Activated naive CD8-positive, alpha-beta T cell treated with anti-CD3 and anti-CD28 coated beads, Interleukin-2, amount 10 ng/mL, durations not matched to agents 7 days and 5 days (primary cell): ENCODE measurements at places on chromosomes 1 and 21. TPM values are rescaled to one million over a fixed set of nuclear protein-coding genes. Genes with fewer than 3 reads are reported as not detected.

PPM1J gene
- total RNA-seq, result 0.25 TPM

FLG gene
- not detected for total RNA-seq

ASH1L gene
- 62.3 TPM for total RNA-seq

PTPN7 gene
- total RNA-seq, result 172 TPM

CHIA gene
- not detected for total RNA-seq

RGS1 gene
- 15.3 TPM for total RNA-seq

DNA sequence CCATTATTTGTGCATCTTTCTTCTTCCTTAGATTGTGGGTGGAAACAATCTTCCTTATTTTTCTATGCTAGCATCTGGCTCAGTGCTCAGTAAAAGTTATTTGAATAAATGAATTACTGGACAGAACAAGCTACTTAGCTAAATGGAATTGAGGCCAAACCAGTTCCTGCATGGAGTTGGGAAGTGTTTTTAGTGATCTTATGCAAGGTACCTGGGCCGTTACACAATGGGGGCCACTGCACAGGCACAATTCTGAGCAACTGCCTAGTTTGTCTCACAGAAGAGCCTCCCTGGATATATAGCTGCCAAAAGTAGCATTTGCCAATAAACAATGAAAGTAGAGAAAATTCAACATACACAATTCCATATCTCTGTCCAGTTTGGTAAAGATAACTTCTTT is 27.0 kb upstream of the SERBP1 start:
- no peak for DNase-seq
- no peak overlapping the region for H3K4me3 ChIP-seq
- H3K27me3 ChIP-seq, result peaks cover 7% of the 10 kb centered on the region
- no peaks in the 10 kb centered on the region for H3K36me3 ChIP-seq
- H3K4me1 ChIP-seq, result peaks cover 2% of the 10 kb centered on the region
- H3K27ac ChIP-seq, result no peak overlapping the region

- no peak for DNase-seq
- no peak overlapping the region for H3K4me3 ChIP-seq
Measured at GRCh38 chr21:26593800-26594199, 20.7 kb upstream of the CYYR1 start.

- no peak for DNase-seq
- H3K27ac ChIP-seq, result no peak overlapping the region
- no peak overlapping the region for H3K4me3 ChIP-seq
- peaks cover 5% of the 10 kb centered on the region for H3K36me3 ChIP-seq
- H3K4me1 ChIP-seq, result peaks cover 10% of the 10 kb centered on the region
Measured at GRCh38 chr1:154186852-154187501, 4.9 kb downstream of the TPM3 start.

GRCh38 chr1:16458831-16459230 is 18.3 kb downstream of the NECAP2 start:
- peaks cover 2% of the 10 kb centered on the region for H3K4me1 ChIP-seq
- no peaks in the 10 kb centered on the region for H3K27me3 ChIP-seq
- H3K27ac ChIP-seq, result no peak overlapping the region
- peak; percentile 16 for DNase-seq
- H3K36me3 ChIP-seq, result peaks cover 30% of the 10 kb centered on the region
- no peak overlapping the region for H3K4me3 ChIP-seq

- H3K4me1 ChIP-seq, result no peaks in the 10 kb centered on the region
- DNase-seq, result no peak
- H3K36me3 ChIP-seq, result no peaks in the 10 kb centered on the region
- H3K27ac ChIP-seq, result no peak overlapping the region
- no peak overlapping the region for H3K4me3 ChIP-seq
Measured at GRCh38 chr1:57908147-57908890, 484.5 kb upstream of the DAB1 start.

DNA sequence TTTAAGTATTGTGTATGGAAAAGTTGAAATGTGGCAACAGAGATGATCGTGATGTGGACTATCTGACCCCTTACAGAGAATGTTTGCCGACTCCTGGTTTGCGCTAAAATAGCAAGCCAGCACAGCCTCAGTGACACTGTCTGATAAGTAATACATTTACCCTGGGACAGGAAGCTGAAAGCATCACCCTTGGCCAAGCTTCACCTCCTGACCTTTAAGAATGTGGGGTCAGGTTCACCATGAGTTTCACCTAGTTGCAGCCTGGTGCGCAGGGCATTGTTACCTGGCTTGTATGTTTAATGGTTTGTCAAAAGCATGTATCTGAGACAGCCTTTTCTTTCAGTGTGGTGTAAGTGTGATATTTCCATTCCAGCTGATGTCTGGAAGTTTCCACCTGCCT is 29.2 kb downstream of the TRAF5 start:
- no peak overlapping the region for H3K4me3 ChIP-seq
- H3K4me1 ChIP-seq, result peaks cover 33% of the 10 kb centered on the region
- H3K27me3 ChIP-seq, result no peaks in the 10 kb centered on the region
- no peak overlapping the region for H3K27ac ChIP-seq

DNA sequence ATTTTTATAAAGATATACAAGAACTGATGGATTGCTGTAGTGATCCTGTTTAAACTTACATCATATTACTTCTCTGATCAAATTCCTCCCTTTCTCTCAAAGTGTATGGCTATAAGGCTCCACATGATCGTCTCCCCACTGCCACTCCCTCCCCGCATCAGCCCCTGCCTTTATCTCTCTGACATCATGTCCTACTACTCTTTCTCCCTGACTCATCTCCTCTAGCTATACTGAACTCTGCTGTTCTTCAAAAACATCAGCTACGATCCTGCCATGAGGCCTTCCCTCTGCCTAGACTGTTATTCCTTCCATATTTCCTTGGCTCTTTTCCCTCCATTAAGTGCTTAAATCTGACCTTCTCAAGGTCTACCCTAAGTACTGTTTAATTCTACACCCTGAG is 22.8 kb downstream of the HFM1 start:
- no peaks in the 10 kb centered on the region for H3K36me3 ChIP-seq
- no peak overlapping the region for H3K4me3 ChIP-seq
- no peak overlapping the region for H3K27ac ChIP-seq
- peaks cover 12% of the 10 kb centered on the region for H3K27me3 ChIP-seq
- no peaks in the 10 kb centered on the region for H3K4me1 ChIP-seq

DNA sequence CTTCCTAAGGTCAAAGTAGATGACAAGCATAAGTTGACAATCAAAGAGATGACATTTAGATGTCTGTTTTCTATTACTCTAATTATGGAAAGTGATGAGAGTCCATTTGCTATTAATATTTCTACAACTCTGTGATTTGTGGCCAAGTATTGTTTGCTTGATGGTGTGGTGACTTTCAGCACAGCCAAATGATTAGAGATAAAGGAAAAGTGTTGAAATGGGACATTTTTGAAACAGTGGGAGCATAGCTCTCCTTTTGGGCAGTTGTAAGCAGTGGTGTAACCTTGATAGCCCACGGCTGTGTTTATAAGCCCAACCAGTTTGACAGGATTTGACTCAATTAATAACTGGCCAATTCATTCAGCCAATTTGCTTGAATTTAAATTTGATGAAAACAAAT is 31.6 kb downstream of the ZC3H11B start:
- no peaks in the 10 kb centered on the region for H3K36me3 ChIP-seq
- DNase-seq, result no peak
- no peak overlapping the region for H3K27ac ChIP-seq
- no peaks in the 10 kb centered on the region for H3K27me3 ChIP-seq
- H3K4me1 ChIP-seq, result peaks cover 2% of the 10 kb centered on the region
- no peak overlapping the region for H3K4me3 ChIP-seq

DNA sequence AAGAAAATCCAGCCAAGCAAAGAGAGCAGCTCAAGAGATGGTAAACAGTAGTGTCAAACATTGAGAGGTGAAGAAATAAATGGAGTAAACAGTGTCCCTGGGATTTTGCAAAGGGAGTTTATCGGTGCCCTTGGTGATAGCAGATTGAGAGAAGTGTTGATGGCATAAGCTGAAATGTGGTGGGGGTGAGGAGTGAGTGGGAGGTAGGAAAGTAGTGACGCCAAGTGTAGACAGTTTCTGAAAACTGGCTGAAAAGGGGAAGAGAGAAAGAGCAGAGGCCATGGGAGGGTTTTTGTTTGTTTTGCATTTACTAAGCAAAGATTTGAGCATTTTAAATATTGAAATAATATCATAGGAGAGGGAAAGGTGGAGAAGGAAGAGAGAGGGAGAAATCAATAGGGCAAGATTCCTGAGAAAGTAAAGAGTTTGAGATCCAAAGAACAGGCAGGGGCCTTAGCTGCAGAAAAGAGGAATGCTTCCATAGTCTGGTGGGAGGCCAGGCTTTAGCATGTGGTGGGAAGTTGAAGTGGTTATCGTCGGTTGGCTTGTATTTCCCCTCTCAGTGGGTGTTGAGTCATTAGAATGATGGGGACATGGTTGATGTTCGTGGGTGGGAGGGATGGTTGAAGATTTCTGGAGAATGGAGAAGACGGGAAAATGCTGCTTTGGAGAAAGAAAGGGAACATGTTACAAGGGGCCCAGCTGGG is 26.8 kb upstream of the RASAL2 start:
- H3K27me3 ChIP-seq, result no peaks in the 10 kb centered on the region
- DNase-seq, result no peak
- H3K36me3 ChIP-seq, result no peaks in the 10 kb centered on the region
- no peak overlapping the region for H3K27ac ChIP-seq

- no peak overlapping the region for H3K4me3 ChIP-seq
- peaks cover 11% of the 10 kb centered on the region for H3K36me3 ChIP-seq
- H3K27me3 ChIP-seq, result no peaks in the 10 kb centered on the region
- DNase-seq, result no peak
- H3K4me1 ChIP-seq, result peaks cover 3% of the 10 kb centered on the region
Measured at GRCh38 chr1:21238141-21238800, 52.0 kb downstream of the ECE1 start.

DNA sequence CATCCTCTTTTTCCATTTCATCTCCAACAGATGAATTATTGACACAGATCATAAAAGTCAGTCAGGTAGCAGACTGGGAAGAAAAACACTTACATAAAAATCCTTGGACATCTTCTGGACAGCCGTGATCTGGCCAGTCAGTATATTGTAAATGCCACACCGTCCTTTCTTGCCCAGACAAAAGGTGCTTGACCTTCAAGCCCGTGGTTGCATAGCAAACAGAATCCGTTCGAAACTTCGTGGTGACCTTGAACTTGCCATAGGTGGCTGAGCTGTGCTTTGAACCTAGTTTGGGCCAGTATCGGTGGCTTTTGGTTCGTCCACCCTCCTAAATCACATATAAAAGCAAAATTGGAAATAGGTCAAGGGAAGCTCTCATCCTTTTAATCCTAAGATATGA is 88.4 kb downstream of the SMYD2 start:
- no peak overlapping the region for H3K27ac ChIP-seq
- H3K4me1 ChIP-seq, result no peaks in the 10 kb centered on the region
- no peak overlapping the region for H3K4me3 ChIP-seq
- no peak for DNase-seq
- peaks cover 13% of the 10 kb centered on the region for H3K27me3 ChIP-seq

DNA sequence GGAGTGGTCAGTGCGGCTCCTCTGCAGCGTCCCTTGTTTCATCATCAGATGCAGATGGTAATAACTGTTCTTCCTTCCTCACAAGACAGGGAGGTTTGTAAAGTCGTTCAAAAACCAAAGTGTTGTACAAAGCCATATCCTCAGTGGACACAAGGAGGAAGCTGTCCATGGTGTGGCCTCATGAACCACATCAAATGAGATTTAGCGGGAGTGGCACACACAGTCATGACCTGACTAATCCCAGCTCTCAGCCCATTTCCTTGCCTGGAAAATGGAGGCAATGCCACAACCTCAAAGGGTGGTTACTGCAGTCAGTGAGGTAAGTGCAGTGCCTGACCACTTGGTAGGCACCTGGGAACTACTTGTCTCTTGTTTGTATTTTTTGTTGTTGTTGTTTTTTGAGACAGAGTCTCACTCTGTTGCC is 13.4 kb downstream of the ENTREP3 start:
- peak overlapping the region; percentile 95 for H3K27ac ChIP-seq
- peaks cover 49% of the 10 kb centered on the region for H3K4me1 ChIP-seq
- peak overlapping the region; percentile 85 for H3K4me3 ChIP-seq
- H3K36me3 ChIP-seq, result peaks cover 10% of the 10 kb centered on the region

DNA sequence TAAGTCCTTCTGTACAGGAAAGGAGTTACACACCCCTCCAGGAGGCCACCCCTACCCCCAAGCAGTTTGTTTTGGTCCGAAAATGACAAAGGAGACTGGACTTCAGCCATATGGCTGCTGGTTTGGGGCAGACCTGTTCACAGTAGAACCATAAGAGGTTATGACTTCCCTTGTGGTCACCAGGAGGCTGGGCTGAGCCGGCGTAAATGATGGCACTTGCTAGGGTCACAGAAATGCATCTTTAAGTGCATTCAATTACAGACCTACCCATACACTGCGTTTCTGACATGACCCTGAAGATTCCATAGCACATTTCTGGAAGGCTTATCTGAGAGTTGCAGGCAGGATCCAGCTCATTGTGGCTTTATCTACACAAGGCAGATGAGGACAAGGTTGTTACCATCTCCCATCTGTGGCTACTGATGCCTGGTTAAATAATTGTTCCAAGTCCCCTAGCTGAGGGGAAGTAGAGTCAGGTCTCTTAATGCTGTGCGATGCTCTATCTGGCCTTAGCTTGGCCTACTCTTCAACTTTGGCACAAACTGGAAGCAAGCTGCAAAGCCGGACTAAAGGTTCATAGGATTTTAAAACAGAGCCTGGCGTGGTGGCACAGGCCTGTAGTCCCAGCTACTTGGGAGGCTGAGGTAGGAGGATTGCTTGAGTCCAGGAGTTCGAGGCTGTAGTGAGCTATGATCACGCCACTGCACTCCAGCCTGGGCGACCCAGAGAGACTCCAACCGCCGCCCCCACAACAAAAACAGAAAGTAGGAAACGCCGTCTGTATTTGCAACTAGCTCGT is 1.7 kb upstream of the TRIM67 start:
- H3K27me3 ChIP-seq, result peaks cover 61% of the 10 kb centered on the region
- H3K4me1 ChIP-seq, result peaks cover 4% of the 10 kb centered on the region
- no peak overlapping the region for H3K4me3 ChIP-seq

DNA sequence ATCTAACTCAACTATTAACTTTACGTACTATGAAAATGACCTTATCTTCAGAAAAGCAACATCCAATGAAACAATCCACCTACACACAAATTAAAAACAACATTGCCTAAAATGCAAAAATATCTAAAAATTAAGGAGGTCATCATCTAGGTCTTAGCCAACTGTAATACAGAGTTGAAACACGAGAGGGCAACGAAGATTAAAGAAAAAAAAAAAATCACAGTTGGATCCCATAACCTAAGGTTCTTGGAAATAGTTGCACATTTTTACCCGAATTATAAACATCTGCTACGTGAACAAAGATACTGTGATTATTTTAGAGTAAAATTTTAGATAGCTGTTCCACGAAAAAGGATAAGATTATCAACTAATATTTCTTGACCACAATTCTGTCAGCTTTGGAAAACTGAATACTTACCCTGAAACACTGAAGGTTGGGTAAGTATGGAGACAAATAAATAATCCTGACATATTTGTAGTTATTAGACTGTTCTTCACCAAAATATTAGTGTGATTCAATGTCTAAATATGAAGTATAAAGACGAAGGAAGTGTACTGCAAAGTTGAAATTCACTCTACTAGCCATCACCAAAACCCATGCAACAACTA is 88.0 kb upstream of the AK4 start:
- no peak overlapping the region for H3K4me3 ChIP-seq
- H3K4me1 ChIP-seq, result peaks cover 11% of the 10 kb centered on the region
- H3K36me3 ChIP-seq, result peaks cover 13% of the 10 kb centered on the region
- H3K27me3 ChIP-seq, result no peaks in the 10 kb centered on the region
- no peak for DNase-seq

GRCh38 chr1:51697166-51697565 is 80.3 kb downstream of the OSBPL9 start:
- no peak overlapping the region for H3K4me3 ChIP-seq
- DNase-seq, result no peak
- H3K4me1 ChIP-seq, result no peaks in the 10 kb centered on the region
- no peaks in the 10 kb centered on the region for H3K36me3 ChIP-seq
- H3K27ac ChIP-seq, result no peak overlapping the region
- H3K27me3 ChIP-seq, result no peaks in the 10 kb centered on the region
